Stomach (tissue), 19 donors: ENCODE measurements at places on chromosomes 5 and 9.
A peak's percentile ranks its signal among the peaks of the same experiment; 100 is the strongest.

GRCh38 chr5:143752165-143752850, 59.7 kb upstream of the HMHB1 start:
- peak; percentile 71 for DNase-seq

- peak; percentile 8 for DNase-seq
Observed at GRCh38 chr5:130759061-130759460, 406.0 kb downstream of the HINT1 start.

DNA sequence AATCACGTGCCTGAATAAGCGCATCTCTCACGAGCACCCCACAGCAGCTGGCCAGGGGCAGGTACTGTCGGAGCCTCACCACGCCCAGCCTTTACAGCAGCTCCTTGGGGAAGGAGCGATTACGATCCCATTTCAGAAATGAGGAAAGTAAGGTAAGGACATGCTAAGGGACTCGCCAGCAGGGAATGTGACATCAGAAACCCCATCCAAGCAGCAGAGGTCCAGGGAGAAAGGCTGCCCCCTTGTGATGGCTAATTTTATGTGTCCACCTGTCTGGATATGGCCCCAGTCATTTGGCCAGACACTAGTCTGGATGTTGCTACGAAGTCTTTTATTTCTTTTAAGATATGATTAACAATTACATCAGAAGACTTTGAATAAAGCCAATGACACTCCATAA, 77.3 kb downstream of the UBE2QL1 start:
- peak; percentile 65 for DNase-seq

DNA sequence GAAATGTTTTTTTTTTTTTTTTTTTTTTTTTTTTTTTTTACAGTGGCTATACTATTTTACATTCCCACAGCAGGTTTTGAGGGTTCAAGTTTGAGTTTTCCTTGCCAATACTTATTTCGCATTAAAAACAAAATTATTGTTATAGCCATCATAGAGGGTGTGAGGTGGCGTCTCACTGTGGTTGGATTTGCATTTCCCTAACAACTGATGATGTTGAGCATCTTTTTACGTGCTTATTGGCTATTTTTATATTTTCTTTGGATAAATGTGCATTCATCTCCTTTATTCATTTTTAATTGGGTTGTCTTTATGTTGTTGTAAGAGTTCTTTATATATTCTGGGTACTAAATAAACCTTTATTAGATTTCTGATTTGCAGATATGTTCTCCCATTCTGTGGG, 18.9 kb upstream of the UBLCP1 start:
- no peak for DNase-seq

DNA sequence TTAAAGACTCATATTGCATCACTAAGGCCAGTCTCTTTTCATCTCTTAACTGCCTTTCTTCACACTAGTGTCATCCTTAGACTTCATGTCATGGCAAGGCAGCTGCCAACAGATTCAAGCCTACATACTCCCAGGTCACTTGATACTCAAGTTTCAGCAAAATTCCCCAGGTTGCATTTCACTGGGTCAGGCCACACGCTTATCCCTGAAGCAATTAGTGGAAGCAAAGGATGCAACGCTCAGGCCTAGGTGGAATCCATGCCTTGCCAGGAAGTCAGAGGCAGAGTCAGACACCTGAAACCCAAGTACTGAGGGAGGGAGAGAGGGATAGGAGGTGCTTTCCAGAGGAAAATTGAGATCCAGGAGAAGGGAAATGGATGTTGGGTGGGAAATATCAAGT, 28.9 kb downstream of the YIPF5 start:
- DNase-seq = no peak

GRCh38 chr9:95131023-95131943, 186.2 kb downstream of the FANCC start:
- peak; percentile 73 for DNase-seq

- no peak for DNase-seq
Observed at GRCh38 chr5:102863764-102864560, 108.9 kb downstream of the PAM start.

DNA sequence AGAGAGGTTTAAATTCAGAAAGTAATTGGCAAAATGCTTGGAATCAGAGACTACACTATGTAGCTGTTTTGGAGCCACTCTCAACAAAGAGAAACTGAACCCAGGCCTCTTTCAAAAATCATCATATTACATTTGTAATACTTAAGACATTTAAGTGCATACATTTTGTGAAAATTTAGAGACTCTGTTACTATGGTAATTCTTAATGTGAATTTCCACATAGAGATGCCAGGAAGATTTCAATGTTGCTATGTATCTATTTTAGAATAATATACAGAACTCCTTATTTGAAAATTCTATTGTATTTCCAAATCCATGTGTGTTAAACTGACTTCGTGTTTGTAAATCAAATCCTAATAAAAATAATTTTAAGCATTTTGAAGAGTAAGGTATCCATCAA, 1260.9 kb upstream of the C9orf72 start:
- no peak for DNase-seq

- DNase-seq = no peak
Observed at GRCh38 chr9:32603914-32604852, 31.2 kb upstream of the NDUFB6 start.

GRCh38 chr9:88013607-88014006, 39.3 kb upstream of the CDK20 start:
- no peak for DNase-seq

- peak; percentile 74 for DNase-seq
Observed at GRCh38 chr9:111925017-111925770, 28.6 kb downstream of the UGCG start.

DNA sequence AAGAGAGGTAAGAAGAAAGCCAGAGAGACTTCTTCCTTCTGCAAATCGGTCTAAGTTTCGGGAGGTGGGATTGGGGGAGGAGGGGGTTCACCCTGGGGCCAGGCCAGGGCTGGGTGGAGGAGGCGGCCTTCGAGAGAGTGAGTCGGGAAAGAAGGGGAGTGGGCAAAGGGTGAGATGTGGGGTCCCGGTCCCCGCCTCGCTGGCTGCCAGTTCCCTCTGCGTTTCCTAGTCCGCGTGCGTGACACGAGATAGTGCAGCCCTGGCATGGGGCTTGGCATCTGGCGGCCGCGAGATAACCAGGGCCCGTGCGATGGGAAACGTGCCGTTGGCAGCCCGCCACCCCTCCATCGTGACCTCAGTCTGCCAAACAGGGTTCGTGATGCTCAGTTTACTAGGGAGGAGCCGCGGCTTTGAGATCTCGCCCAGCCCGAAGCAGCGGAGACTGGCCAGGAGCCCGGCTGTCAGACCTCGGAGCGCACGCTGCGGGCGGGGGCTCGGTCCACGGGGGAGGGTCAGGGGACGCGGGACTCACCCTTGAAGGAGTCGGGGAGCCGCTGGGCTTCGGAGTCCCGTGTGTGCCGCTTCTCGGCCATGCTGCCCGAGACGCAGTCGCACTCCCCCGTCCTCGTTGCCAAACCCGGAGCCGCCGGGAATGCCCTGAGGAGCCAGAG, at the start of gene STOM:
Gene STOM, minus strand, starts transcription at position 656 of the 671 bp plus-strand sequence. Its CDS starts 63 bp downstream, at position 593.
- DNase-seq = peak; percentile 94

GRCh38 chr5:178650214-178650613, 23.4 kb upstream of the CLK4 start:
- no peak for DNase-seq

DNA sequence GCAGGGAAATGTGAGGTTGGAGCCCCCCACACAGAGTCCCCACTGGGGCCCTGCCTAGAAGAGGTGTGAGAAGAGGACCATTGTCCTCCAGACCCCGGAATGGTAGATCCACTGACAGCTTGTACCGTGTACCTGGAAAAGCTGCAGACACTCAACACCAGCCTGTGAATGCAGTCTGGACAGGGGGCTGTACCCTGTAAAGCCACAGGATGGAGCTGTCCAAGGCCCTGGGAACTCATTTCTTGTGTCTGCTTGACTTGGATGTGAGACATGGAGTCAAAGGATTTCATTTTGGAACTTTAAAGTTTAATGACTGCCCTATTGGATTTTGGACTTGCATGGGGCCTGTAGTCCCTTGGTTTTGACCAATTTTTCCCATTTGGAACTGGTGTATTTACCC, 535.0 kb upstream of the MEF2C start:
- no peak for DNase-seq

DNA sequence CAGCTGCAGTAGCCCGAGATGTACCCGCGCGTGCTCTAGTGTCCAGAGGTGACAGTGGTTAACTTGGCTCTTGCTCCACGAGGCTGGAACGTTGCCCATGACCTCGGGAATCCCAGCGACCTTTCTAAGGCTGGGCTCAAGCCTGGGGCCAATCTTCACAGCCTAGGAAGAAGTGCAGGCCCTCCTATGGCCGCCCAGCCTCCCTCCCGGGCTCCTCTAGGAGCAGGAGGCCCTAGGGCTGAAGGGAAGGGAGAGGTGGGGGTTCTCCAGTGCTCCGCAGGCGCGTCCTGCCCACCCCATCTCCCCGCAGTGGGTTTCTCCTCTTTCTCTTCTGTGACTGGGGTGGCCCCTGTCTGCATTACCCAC, 13.3 kb downstream of the NR2F1 start:
- no peak for DNase-seq

DNA sequence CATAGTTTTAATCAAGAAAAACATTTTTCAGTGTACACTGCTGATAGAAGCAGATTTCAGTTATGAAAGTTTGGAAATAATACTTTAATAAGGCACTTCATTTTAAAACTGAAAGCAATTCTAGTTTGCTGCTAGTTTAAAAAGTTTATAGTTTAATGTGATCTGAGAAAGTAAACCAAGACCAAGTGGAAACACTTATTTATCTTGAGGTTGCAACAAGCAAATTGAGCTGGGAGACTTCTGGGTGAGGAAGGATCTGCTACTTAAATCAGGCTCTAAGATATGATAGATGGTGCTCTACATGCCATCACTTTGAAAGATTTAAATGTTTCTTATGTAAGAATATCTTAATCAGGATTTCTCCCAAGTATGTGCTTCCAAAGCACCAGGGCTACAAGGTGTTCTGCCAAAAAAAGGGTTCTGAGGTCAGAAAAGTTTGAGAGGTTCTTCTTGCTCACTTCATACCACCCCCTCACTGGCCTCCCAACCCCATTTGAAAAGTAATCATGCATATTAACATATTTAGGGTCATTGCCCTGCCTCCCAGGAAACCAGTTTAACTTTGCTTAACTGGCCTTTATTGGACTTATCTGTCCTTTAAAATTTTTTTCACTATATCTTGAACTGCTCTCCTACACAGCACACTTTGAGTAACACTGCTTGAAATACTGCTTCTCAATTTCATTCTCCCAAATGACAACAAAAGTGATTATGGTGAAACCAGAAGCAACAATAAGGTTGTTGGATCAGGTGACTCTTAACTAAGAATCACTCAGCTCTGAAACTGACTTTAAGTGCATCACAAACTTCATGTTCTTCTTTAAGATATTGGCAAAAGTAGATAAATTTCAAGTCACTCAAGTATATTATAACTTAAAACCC, 15.5 kb downstream of the SLC44A1 start:
- DNase-seq = no peak

GRCh38 chr5:181189962-181190710, 14.9 kb downstream of the TRIM7 start:
- peak; percentile 33 for DNase-seq

DNA sequence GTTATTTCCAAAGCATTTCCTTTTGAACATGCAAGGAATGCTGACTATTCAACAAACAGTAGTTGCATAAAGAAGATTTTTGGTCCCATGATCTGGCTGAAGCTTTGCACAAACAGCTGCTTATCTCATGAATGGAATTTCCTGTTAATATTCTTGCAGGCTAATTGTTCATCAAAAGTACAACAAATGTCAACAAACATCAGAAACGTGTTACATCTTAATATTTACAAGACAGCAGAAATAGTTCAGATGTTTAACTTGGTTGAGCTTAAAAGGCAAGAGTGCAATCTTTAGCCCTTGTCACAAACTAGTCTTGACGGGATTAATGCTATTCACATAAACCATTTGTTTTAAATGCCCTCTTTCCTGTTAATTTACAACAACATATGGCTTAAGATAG, 47.9 kb upstream of the BASP1 start:
- DNase-seq = peak; percentile 52

GRCh38 chr5:33182986-33183385, 257.8 kb upstream of the TARS1 start:
- DNase-seq = no peak

GRCh38 chr9:129383019-129383560, 205.0 kb upstream of the IER5L start:
- peak; percentile 95 for DNase-seq

GRCh38 chr9:83024506-83025125, 38.3 kb downstream of the RASEF start:
- DNase-seq = no peak

GRCh38 chr9:88737876-88738275, 202.9 kb downstream of the NXNL2 start:
- DNase-seq = no peak

- DNase-seq = no peak
Observed at GRCh38 chr5:56019306-56020272, 24.8 kb upstream of the IL6ST start.
